ENCODE measurements at places on chromosomes 5 and 9.

- DNase-seq: no peak
Measured at GRCh38 chr9:134293611-134294152, 32.6 kb upstream of the RXRA start.

GRCh38 chr5:12003680-12004079, 99.4 kb upstream of the CTNND2 start:
- DNase-seq: no peak

DNA sequence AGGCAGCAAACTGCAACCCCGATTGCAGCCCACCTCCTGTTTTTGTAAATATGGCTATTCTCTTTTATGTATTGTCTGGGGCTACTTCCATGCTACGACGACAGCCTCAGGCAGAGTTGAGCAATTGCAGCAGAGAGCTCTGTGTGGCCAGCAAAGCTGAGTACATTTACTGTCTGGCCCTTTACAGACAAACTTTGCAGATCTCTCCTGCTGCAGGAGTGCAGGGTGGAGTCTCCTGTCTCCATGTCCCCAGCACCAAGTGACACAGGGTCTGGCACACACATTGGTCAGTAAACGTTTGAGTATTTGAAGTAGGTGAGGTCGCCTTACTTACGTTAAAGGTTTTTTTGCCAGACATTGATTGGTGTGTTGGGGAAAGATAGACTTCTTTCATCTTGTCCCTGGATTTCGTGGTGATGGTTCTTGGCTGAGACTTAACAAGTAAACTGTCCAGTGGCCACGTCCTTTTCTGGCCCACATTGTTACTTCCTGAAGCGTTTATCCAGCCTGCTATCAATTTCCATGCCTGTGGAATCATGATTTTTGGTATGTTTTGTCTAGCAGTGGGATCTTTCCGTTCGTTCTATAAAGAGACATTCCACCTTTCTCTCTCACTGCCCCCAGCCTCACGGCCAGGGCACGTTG, 27.2 kb downstream of the PRRC2B start:
- no peak for DNase-seq

- DNase-seq: no peak
Measured at GRCh38 chr9:32742296-32742695, 41.0 kb upstream of the TMEM215 start.

- DNase-seq: peak; percentile 40
Measured at GRCh38 chr5:163503106-163504078, 2.0 kb upstream of the MAT2B start.

DNA sequence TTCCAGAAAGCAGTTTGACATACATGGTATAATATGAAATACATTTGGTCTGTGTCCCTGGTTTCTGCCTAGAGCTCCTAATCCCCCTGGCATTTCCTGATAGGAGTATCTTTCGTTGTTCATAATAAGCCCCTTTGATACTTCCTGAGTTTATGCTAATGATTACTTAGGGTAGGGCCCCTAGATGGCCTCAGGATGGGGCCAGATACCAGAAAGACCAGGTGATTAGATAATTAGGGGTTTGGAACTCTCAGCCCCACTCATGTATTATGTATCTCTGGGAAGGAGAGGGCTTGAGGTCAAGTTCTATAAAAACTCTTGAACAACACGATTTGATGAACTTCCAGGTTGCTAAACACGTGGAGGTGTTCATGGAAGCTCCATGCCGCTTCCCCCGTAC, 163.3 kb upstream of the ZNF608 start:
- no peak for DNase-seq

DNA sequence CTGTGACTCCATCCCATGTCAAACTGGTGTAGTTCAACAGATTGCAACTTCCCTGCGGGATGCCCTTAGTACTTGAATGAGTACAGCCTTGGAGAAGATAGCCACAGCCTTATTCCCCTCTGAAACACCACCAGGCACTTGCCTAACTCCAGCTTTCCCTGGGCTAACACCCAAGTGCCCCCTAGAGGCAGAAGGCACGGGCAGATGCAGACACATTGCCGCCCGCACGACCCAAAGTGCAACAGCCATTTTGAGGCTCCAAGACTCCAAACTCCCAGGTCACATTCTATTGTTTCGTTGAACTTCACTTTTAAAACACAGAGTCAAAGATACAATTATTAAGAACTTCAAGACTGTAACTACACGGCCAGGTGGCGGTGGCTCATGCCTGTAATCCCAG, 163.6 kb upstream of the CDH6 start:
- DNase-seq: no peak

DNA sequence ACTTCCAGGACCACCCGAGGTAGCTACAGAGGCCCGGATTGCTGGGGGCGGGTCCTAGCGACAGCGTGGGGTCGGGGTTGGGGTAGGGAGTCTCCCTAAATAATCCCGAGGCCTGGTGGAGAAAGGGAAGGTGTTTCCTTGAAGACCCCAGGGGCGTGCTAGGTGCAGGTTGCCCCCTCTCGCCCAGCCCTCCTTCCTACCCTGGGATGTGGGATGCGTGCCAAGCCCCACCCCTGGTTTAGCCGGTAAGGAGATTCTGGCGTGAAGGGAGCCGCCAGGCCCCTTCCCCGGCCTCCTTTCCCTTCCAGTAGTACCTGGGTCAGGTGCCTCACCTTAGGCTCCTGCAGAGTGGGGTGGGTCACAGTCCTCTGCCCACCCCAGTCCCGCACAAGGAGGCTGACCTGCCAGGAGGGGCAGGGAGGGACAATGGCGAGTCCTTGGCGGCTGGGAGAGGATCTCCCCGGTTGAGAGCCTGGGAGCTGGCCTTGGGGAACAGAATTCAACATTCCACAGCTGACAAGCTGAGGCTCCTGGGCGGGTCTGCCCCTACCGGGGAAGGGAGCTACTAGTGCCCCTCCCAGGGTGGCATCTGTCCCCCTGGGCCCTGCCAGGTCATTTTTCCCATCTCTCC, 674 bp downstream of the TSPAN17 start:
- no peak for DNase-seq

DNA sequence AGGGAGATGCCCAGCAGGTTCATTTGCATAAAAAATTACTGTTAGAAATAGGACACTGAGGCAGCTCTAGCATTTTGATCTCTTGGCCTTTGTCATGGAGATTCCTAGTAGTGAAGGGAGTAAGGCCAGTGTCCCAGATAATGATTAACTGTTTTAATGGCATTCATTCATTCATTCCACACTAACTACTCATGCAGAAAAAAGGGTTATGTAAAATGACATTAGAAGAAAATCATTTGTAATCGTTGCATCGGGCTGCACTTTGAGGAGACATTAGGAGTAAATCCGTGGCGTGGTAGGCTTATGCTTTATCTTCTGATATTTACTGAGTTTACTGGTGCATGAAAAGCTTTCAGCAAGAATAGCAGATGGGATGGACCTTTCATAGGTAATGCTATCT, 82.6 kb upstream of the GRHPR start:
- DNase-seq: no peak

GRCh38 chr9:132415181-132415580, 5.2 kb downstream of the CFAP77 start:
- no peak for DNase-seq

DNA sequence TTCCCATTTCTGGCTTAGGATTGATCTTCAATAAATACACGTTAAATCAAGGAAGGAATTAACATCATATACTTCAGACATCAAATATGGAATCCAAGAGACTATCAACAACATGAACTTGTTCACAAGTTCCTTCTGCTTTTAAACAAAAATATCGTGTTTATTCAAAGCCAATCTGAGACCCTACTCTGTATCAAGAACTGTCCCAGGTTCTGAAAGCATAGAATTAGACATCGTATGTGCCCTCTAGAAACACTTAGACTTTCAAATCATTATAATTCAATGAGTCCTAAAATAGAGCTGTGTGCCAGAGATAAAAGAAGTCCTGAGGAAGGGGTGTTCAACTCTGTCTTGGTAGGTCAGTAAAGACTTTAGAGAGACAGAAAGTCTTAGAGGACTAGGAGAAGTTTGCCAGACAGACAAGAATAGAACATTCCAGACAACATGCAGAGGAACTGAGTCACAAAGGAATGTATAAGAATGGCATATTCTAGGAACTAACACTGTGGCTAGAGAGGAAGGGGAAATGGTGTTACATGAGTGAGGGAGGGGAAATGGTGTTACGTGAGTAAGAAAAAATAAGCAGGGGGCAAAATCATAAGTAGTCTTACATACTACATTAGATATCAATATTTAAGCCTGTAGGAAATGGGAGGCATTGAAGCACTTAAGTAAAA, 2.9 kb downstream of the TPD52L3 start:
- no peak for DNase-seq

GRCh38 chr5:89535411-89535810, 652.4 kb upstream of the MEF2C start:
- DNase-seq: no peak

GRCh38 chr5:107466233-107466769, 204.4 kb downstream of the EFNA5 start:
- DNase-seq: no peak

DNA sequence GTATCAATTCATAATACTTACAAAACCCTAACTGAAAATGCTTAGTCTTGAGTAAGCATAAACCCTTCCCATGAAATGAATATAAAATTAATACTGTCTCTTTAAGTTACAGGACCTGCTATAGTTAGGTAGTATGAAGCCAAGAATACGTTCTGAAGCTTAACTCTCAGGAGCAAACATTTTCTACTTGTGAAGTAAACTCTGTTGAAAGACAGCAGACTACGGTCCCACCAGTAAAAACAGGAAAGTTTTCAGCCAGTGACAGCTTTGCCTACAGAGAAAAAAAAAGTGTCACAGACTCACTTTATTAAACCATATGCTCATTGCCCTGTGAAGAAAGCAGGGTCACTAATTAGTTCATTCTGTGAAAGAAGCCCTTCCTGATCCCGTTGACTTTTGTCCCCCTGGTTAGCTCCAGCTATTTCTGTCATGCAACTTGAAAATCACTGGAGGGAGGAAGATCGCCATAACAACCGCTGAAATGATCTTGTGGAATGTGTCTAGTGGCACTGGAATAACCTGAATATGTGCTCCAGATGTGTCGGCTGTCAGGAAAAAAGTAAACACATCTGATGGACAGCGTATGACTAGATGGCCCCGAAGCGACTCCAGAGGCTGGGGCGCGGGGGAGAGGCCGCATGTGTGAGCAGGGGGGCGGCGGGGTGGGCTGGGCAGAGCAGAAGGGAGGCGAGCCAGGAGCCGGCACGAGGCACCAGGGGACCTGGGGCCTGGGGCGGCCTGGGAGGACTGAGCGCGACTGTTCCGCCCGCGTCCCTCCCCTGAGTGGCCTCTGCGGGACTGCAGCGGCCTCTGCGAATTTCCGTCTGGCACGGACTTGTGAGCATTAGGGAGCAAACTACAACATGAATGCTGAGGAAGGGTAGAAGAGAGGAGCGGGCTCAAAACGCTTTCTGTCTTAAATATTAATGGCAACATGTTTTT, 41.9 kb downstream of the BNC2 start:
- DNase-seq: no peak

- no peak for DNase-seq
Measured at GRCh38 chr9:113317777-113318176, 14.6 kb upstream of the RNF183 start.

DNA sequence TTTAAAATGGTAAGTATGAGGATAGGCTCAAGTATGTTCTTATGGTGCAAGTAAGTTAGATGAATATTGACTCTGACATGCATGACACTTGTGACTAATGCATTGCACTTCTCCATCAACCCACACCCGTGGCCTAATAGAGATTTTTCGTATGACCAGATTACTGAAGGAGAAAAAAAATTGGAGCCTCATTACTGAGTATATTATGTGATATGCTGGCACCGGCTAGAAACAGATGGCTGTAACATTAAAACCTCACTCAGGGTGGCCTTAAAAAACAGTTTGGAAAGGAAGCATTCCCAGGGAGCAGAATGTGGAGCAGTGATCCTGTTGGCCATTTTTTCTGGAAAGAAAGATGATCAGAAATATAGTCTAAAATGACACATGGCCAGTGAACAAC, 766.4 kb downstream of the PRELID2 start:
- no peak for DNase-seq

All from CMK (cell line).